Omental fat pad (tissue), 4 donors: ENCODE measurements at places on chromosomes 2 and 18.

DNA sequence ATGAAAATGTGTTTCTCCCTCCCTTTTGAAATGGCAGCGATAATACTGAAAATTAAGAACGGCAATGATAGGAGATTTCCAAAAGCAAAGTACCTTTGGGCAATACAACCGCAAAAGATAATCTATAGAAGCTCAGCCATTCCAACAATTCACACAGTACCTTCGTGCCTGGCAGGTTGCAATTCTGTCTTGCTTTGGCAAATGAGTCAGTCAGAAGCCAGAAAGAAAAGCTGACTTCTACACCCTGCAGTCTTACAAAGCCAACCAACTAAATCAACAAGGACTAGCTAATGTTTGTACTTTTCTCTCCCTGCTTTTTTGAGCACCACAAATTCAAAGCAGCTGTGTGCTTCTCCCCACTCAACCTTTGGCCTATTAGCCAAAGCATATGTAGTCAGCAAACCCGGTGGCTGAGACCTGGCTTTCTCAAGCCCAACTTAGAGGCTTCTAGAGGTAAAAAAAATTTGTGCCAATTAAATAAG is 25.7 kb upstream of the ID2 start:
- no peak for DNase-seq

- no peak for DNase-seq
Observed at GRCh38 chr2:161170958-161171932, 11.0 kb downstream of the TANK start.

DNA sequence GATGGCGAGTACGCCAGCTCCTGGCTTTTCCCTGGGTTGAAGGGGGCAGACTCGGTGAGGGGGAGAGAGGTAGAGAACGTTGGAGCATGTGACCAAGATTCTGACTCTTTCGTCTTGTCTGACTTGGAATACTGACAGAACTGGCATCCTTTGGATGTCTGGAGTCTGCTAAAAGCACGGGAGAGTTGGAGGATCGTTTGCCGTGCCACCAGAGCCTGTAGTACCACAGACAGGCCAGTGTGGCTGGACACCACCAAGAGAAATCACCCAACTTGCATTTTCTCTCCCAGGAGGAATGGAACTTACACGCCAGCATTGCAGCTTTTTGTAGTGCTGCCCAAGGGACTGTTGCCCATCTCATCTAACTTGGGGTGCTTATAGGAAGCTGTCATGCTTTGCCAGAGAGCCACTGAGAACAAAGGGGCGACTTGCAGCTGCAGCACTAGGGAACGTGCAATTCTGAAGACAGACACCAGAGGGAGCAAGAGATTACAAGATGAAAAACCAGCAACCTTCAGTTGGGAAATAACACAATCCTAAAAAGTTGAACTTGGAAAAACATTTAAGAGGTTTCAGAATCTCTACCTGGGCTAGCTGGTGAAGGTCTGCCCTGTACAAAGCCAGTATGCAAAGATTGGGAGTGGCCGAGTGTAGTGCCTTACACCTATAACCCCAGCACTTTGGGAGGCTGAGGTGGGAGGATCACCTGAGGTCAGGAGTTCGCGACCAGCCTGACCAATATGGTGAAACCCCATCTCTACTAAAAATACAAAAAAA is 24.1 kb downstream of the PSMG2 start:
- DNase-seq = no peak

GRCh38 chr2:20448977-20449306 is 2.1 kb downstream of the RHOB start:
- no peak for DNase-seq

DNA sequence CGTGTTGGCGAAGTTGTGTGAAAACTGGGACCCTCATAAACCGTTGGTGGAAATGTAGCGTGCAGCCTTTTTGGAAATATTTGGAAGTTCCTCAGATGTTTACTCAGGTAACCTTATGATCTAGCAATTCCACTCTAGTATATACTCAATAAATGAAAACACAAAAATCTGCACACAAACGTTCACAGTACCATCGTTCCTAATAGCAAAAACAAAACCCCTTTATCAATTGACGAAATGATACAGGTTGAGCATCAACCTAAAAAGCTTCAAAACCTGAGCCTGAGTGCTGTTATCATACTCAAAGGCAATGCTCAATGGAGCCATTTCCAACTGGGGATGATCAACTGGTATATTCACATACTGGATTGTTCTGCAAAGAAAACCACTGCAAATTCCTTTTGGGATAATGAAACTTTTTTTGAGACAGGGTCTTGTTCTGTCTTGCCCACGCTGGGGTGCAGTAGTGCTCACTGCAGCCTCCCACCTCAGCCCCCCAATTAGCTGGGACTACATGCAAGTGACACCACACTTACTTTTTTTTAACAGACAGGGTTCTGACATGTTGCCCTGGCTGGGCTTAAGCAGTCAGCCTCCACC is 777 bp upstream of the C18orf32 start:
- DNase-seq = no peak

DNA sequence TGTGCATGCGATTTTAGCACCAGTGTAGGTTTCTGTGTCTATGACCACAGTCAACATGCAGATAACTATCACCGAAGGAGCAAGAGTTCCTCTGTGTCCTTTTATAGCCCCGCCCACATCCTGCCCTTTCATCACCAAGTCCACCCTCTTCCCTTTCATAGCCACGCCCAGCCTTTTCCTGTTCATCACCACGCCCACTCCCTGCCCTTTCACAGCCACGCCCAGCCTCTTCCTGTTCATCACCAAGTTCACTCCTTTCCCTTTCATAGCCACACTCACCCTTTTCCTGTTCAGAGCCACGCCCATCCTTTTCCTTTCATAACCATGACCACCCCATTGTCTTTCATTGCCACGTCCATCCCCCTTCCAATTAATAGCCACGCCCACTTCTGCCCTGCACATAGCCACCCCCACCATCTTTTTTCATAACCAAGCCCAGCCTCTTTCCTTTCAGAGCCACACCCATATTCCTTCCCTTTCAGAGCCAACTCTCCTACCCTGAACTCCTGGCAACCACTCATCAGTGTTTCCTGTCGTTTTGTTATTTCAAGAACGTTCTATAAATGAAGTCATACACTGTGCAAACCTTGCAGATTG is 273.9 kb downstream of the MYT1L start:
- no peak for DNase-seq

DNA sequence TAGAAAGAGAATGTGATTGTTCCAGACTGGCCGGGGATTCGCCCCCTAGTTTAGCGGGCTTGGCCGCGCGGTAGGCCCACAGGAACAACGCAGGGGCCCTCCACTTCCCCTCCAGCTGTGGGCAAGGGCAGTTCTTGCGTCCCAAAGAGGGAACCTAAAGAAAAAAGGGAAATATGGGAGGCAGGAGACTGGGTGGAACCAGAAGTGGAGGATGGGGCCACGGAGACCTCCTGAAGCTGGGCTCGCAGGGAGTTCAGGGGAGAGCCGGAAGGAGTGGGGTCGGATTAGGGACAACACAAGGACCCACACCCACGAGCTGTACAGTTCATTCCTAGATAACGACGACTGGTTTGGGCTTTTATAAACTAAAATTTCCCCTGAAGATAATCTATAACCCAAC is 18.2 kb downstream of the GNLY start:
- DNase-seq = no peak

DNA sequence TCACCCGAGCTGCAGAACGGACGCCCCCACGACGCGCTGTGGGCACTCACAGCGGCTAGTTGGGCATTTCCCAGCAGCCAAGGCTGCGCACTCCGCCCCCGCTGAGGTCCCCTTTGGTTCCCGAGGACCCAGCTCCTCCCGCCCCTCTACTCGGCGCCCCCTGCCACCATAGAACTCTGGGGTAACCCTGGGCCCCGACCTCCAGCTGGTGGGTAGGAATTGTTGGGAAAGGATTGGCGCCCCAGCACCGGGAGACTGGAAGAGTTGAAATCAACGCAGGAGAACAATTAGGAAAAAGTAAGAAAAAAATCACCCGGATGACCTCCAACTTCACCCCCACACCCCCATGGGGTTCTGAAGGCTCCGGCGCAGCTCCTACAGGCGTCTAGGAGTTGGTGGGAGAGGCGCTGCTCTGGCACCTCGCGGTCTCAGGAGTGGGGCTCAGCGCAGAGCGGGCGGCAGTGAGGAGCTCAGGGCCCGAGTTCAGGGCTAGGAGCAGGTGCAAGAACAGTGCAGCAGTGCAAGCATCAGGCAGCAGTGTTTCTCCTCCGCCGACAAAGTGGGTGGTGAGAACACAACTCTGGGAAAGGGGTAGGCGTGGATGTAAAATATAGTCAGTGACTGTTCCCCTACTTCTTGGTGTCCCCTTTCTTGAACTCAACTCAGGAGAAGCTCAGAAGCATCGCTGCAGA is 14.0 kb downstream of the POU3F3 start:
- DNase-seq = no peak
